Right renal cortex interstitium (tissue), 3 donors: ENCODE measurements at places on chromosomes 4 and X.

- no peak for DNase-seq
Observed at GRCh38 chr4:78799551-78800495, 23.7 kb downstream of the BMP2K start.

DNA sequence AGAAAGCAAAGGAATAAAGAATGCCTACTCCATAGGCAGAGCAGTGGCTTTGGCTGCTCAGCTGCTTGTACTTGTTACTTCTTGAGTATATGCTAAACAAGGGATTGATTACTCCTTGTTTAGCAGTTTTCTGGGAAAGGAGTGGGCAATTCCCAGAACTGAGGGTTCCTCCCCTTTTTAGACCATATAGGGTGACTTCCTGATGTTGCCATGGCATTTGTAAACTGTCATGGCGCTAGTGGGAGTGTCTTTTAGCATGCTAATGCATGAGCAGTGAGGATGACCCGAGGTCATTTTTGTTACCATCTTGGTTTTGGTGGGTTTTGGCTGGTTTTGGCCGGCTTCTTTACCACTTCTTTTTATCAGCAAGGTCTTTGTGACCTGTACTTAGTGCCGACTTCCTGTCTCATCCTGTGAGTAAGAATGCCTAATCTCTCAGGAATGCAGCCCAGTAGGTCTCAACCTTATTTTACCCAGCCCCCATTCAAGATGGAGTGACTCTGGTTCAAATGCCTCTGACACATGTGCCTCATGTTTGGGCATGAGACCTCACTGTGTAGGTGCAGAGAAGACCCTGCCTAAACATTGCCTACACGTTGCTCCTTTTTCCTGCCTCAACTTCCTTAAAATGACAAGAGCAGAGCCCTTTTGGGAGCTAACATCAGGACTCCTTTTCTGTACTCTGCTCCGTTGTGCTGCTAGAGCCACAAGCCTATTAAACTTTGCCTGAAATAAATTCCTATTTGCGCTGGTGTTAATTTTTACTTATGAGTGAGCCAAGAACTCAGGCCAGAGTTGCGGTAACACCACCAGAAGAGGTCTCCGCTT lies 21.0 kb upstream of the UBA6 start:
- no peak for DNase-seq

DNA sequence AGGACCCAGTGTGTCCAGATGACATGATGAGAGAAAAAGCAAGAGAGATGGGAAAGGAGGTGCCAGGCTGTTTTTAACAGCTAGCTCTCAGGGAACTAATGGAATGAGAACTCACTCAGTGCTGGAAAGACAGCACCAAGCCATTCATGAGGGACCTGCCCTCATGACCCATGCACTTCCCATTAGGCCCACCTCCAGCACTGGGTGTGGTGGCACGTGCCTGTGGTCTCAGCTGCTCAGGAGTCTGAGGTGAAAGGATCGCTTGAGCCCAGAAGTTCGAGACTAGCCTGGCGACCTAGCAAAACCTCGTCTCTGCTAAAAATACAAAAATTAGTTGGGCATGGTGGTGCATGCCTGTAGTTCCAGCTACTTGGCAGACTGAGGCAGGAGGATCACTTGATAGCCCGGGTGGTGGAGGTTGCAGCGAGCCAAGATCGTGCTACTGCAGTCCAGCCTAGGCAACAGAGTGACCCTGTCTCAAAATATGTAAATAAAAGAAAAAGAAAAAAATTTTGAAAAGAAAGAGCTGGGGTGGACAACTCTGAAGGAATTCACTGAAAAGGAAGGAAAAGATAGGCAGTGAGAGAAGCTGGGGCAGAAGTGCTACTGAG lies 50.9 kb downstream of the FAM193A start:
- DNase-seq: no peak

- DNase-seq: no peak
Observed at GRCh38 chrX:68839771-68840170, 10.9 kb downstream of the EFNB1 start.

DNA sequence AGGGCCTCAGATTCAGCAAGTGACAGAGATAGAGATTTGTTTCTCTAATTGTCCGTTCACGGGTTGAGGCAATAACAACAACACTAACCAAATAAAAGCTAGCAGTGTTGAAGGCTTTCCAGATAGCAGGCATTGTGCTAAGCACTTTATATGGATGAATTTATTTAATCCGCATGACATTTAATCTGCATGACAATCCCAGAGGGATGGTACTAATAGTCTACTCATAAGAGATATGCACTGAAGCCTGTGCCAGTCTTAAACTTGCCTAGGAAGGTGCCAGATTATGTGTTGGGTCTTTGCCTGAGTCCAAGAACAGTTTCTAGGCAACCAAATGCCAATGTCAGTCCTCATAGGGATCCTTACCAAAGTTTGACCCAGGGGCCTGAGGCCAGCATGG lies 37.7 kb upstream of the FAT1 start:
- no peak for DNase-seq

DNA sequence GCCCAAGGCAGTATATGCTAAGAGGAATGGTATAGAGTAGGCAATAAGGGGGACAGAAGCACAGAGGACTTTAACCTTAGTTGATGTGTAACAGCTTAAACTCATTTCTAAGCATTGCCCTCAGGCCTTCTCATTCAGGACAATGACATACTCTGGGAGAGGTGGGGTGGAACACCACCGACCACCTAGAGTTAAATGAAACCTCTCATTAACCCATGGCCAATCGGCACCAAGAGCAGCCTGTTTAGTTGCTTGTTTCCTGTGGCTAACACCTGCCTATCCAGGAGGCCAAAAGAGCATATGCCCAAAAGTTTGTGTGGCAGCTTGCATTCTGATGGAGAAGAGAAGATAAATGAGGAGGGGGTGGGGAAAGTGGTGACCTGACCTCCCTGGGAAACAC lies 88.7 kb upstream of the PLAC1 start:
- DNase-seq: no peak

DNA sequence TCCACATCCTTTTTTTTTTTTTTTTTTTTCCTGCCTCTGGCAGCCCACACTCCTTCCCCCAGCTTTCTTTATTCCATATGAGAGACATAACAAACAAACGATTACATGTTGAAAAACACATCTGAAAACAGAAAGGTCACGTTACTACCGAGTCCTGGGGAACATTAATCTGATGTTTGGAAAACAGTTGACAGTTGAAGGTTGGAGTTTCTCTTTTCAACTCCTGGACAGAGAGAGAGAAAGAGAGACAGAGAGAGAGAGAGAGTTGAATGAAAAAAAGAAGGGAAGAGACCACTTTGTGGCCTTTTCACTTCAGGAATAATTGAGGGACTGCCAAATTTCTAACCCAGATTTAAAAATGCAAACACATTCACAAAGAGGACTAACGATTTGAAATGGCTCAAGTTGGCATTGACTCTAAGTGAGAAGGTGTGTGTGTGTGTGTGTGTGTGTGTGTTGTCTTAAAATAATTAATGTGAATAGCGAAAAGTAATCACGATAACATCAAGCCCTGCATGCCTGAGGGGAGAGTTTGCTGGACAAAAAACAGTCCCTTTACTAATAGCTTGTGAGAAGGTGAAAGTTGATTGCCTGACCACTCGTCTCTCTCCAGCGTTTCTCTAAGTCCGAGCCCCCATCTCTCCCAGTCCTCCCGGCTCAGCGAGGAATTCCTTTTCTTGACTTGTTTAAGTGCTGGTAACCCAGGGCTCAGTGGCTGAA lies 67.3 kb downstream of the FBXO8 start:
- DNase-seq: no peak

GRCh38 chr4:38060829-38061431 lies 100.7 kb downstream of the PTTG2 start:
- DNase-seq: no peak

GRCh38 chrX:65528705-65529340 lies 5.8 kb downstream of the LAS1L start:
- DNase-seq: no peak

DNA sequence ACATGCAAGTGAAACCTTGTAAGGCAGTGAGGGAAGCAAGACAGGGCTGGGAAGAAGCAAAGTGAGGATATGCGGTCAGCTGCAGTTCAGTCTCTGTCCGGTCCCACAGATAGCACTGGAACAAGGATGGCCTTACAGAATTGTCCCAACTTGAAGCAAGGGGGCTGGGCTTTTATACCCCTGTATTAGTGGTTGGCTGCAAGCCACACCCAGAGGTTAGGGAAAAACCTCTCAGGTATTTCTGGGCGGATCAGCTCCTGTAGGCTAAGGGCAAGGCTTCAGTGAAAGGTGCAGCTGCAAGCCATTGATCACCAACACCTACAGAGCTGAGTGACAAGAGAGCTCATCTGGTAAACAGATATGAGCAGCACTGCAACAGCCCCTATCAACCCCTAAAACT lies 89.0 kb downstream of the KDR start:
- DNase-seq: no peak

- DNase-seq: no peak
Observed at GRCh38 chr4:167606551-167606950, 372.3 kb upstream of the SPOCK3 start.

DNA sequence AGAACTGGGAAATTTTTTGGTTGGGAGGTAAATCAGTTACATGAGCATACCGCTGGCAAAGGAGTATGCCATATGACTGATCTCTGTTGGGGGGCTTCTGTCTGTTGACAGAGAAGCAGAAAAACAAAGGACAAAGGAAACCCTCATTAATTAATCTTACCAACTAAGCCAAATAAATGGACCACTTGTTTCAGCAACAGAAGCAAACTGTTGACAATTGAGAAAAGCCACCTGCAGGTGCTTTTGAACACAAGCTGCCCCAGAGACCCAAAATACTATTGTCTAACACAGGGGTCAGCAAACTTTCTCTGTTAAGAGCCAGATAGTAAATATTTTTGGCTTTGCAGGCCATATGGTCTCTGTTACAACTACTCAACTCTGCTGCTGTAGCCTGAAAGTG lies 7.0 kb upstream of the FRYL start:
- DNase-seq: peak; percentile 61

- no peak for DNase-seq
Observed at GRCh38 chrX:154446430-154446829, 2.5 kb downstream of the FAM50A start.

GRCh38 chr4:140395668-140396067 lies 22.2 kb downstream of the SCOC start:
- DNase-seq: no peak

DNA sequence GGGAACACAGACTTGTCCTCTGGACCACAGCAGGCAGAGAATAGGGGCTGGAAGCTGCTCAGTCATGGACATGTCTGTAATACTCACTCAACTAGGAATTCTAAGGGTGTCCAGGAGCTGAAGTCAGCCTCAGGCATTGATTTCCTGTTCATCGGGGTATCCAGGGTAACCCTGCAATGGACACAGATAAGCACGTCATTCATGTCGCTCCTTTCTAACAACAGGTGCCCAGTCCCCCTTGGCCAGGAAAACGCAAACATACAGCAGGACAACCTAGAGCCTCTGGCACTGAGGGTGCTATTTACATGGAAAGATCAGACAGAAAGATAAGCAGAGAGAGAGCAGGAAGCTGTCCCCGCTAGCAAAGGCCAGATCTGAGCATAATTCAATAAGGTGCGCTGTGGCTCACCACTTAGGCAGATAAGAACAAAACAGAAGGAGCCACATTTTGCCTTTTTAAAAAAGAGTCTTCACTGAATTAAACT lies 21.3 kb downstream of the QDPR start:
- no peak for DNase-seq

- DNase-seq: no peak
Observed at GRCh38 chr4:185853841-185854240, 41.8 kb upstream of the SORBS2 start.

- DNase-seq: no peak
Observed at GRCh38 chr4:1547131-1547855, 136.8 kb downstream of the FAM53A start.

DNA sequence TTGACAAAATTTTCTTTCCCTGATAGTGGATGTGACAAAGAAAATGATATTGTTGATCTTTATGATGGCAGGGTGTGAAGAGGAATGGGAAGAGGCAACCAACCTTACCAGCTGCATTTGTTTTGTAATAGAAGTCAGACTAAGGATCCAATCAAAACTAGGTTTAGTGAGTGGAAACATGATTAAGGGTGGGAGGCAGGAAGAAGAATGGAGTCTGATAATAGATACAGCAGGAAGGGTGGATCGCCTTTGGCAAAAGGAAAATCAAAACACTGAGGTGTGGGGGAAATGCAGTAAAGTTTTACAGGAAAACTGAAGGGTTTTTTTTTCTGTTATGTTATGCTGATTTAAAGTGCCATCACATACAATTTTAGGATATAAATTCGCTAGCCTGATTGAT lies 3.4 kb downstream of the CLIC2 start:
- no peak for DNase-seq

- DNase-seq: no peak
Observed at GRCh38 chr4:25233737-25234389, at the start of gene PI4K2B. Gene PI4K2B (plus strand): TSS chr4:25234033. CDS start chr4:25234164, 131 bp downstream.

DNA sequence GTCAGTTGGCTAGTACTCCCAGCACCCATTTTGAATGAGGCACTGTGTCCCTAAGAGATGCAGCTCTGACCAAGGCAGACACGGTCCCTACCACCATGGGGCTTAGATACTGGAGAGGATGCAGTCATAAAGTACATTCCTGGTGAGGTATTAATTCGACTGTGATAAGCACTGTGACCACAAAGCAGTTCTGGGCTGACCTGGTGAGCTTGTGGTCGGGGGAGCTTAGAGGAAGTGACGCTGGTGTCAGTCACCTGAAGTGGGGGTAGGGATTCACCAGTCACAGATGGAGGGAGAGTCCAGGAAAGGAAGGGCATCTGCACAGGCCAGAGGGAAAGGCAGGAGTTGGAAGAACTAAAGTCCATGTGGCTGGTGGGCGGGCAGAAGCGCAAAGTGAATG lies 15.8 kb upstream of the CLTRN start:
- DNase-seq: no peak

- no peak for DNase-seq
Observed at GRCh38 chr4:75251547-75251946, 262.7 kb downstream of the RCHY1 start.

DNA sequence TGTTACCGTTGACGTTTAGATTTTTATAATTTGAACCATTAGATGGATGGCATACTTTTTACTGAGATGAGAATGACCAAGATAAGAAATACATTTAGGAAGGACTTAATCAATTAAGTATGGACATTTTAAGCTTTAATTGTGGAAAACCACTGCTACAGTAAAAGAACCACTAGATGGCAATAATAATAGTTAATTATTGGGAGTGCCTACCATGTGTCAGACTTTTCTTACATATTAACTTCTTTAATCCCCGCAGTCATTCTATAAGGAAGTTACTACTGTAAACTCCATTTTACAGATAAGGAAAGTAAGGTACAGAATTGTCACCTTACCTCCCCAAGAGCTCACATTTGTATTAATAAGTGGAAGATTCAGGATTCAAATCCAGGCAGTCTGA lies 48.5 kb upstream of the MYOZ2 start:
- no peak for DNase-seq

DNA sequence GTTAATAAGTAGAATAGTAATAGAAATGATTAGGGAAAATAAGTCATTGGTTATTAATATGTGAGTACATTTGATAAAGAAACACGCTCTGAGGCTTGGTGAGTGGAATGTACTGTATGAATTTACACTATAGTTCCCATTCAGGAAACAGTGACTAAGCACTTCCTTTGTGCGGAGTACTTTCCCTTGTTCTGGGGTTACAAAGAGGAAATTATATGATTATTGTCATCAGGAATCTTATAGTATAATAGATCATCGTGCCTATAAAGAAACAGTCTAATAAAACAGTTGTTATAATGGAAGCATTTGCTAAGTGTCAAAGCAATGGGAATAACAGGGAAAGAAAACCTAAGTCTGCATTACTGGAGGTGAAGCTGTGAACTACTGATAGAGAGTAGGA lies 138.0 kb downstream of the RPA4 start:
- no peak for DNase-seq

GRCh38 chr4:137703195-137703594 lies 170.9 kb upstream of the PCDH18 start:
- DNase-seq: peak; percentile 55
